ENCODE measurements at places on chromosomes 5 and 9.
A peak's percentile ranks its signal among the peaks of the same experiment; 100 is the strongest.

DNA sequence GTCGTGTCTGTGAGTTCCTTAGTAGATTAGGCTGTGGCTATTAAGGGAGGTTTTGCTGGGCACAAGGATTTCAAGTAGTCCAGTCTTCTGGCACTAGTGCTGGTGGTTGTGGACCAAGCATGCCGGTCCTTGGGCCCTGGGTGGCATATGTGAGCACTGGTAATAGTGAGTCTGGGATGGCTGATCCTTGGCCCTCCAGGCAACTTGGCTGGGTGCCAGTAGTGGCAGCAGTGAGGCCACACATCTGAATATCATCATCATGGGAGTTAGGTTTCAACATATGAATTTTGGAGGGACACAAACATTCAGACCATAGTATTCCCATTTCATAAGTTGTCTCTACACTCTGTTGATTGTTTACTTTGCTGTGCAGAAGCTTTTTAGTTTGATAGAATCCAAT lies 25.3 kb upstream of the APBA1 start:
- DNase-seq = no peak

- no peak for DNase-seq
These were observed 98.9 kb upstream of the CPEB4 start for GRCh38 chr5:173789031-173789920.

DNA sequence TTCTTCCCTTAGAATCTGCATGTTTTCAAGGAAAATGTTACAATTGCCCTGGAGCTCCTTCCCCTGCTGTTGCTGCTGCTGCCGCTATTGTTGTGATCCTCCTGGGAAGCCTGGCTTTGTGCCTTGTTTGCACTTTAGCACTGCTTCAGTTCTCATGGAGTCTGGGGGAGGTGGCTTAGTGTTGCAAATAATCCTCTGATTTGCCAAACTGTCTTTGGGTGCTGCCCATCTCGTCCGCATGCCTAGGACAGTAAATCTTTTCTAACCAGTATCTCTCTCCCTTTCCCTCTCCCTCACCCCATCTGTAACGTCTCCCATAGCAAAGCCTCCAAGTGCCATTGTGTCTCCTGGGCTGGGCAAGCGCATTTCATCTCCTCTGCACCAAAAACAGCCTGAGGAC lies 30.3 kb downstream of the FAM240B start:
- DNase-seq = peak; percentile 32

DNA sequence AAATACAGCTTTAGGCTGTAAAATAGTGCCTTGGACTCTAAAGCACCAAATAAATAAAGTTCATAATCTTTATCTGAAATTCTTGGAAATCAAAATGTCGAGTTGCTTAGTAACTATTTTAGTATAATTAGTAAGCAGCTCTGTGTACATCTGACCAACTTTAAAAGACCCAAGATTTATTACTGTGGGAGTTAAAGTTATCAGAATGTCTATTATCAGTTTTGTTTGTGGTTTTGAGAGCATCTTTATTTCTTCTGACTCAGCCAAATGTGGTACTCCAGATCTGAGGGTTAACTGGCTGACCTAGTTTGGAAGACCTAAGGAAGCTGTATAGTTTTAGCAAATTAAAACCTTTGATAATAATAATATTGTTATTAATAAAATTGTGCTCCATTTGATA lies 81.2 kb downstream of the PRLR start:
- DNase-seq = no peak

DNA sequence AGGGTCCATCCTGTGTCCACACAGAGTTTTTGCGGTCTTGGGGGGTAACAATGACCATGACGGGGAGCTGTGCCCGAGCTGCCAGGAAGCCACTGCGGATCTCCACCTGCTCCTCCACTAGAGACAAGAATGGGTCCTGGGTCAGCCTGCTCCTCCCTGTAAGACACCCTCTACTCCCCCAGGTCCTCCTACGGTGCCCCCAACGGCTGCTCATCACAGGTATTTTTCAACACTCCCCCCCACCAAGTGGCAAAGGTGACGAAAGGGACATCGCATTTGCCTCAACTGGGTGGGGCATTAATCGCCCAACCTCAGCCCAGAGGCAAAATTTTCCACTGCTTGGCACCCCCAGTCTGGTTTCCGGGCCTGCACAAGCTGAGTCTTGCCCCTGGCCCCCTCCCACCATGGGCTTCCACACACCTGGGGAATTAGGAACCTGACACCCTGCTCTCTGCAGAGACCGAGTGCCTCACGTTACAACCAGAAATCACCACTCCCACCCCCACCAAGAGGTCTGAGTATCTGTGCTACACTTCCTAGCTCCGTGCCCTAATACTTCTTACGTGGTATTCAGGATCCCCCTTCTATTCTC lies 9.6 kb downstream of the NOL6 start:
- no peak for DNase-seq

DNA sequence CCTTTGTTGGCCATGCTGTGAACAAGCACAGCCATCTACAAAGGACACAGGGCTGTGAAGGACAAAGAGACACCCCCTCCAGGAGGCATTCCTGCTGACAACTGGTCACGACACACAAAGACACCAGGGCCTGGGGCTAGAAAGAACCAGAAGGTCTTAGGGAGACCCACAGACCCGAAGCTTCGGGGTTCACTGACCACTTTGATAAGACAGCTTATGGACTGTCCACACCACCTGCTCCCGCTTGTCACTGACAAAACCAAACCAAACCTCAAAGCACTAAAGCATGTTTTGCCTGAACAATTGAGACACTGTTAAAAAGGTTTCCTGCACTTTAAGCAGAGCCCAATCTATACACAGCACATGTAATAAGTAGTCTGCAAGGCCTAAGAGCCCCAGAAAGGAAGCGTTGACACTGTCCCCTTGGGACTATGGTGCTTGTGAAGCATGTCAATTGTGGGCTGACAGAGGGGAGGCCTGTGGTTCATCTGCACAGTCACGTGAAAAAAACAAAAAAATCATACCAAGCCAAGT lies 185.0 kb downstream of the GAPVD1 start:
- DNase-seq = no peak

DNA sequence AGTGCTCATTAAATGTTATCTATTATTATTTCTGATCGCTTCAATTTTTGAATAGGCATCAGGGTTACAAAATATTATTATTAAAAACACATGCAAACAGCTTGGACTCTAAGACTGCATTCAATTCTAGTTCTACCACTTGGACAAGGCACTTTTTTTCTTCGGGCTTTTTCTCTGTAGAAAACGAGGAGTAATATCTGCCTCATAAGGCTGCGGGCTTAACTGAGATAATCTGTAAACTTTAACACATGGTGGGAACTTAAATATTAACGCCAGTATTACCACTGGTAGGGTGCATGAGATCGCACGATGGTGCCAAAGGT lies 511 bp upstream of the SPDL1 start:
- no peak for DNase-seq

GRCh38 chr9:126057121-126057825 lies 269.4 kb upstream of the MVB12B start:
- no peak for DNase-seq

- DNase-seq = no peak
These were observed 186.7 kb downstream of the NTRK2 start for GRCh38 chr9:84856181-84856632.

DNA sequence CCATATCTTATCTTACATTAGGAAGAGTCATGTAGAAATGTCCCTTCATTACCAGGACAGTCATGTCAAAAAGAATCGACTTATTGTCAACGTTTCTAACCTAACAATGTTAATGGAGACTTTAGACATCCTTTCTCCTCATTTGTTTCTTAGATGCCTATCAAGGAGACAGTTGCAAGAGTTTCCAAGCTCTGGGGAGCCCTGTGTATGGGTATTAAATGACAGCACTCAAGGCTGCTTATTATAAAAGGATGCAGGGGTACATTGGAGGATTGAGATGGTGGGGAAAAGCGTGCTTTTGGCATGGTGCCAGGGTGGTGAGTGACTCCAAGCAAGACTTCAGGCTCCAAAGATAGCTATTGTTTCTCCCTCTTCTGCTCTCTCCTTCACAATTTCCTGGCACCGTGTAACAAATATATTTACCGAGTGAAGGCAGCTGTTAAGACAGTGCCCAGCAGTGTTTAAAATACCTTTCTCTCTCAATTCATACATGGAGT lies 461.3 kb upstream of the CLINT1 start:
- DNase-seq = no peak

GRCh38 chr5:30000231-30000630 lies 1193.3 kb upstream of the CDH6 start:
- DNase-seq = no peak

- DNase-seq = no peak
These were observed 39.2 kb downstream of the PPIC start for GRCh38 chr5:122997294-122997693.

GRCh38 chr9:19229595-19230354 lies 718 bp upstream of the DENND4C start:
- DNase-seq = peak; percentile 87

- peak; percentile 47 for DNase-seq
These were observed 31.7 kb downstream of the MRPL22 start for GRCh38 chr5:154972476-154973080.

DNA sequence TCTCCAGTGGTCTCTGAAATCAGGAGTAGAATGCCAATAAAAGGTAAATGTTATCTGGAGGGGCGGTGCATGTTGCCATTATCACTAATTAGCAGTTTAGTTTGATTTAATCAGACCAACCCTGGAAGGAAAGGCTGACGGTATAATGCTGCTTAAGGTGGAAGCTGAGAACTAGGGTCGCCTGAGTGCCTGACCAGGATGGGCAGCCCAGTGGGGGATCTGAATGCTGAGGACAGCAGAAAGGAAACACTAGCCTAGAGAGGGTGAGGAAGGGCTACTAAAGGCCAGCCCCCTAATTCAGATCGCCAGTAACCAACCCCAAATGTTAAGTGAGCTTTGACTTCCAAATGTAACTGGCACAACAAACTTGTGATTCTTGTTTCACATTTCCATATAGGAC lies 172.2 kb downstream of the APBA1 start:
- DNase-seq = no peak

- no peak for DNase-seq
These were observed 48.9 kb downstream of the VAV2 start for GRCh38 chr9:133943036-133943780.

GRCh38 chr5:1251678-1252580 lies 26.7 kb downstream of the SLC6A18 start:
- no peak for DNase-seq

DNA sequence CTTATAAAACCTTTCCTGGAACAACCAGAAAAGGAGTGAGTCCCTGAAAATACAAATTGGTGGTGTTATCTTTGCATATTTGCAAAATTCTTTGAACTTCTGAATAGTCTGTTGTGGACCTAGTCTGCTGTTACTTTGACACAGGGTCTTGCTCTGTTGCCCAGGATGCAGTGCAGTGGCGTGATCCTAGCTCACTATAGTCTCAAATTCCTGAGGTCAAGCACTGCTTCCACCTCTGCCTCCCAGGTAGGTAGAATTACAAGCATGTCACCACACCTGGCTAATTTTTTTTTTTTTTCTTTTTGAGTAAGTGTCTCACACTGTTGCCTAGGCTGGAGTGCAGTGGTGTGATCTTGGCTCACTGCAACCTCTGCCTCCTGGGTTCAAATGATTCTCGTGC lies 43.7 kb upstream of the SPRY4 start:
- no peak for DNase-seq

DNA sequence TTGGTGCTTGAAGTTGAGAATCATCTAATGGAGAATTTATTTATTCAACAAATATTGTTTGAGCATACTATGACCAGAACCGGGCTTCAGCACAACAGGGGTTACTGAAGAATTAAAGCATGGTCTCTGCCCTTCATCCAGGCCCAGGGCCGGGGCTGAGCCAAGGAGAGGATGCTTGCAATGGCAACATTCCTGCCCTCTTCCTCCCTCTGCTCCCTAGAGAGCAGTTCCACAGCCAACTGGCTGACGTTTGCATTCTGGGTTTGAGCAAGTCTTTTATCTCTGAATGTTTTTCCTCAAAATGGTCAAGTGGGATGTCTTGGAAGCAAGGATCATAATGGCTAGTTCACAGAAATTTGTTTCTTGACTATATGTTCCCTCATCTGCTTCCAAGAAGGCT lies 80.7 kb downstream of the GLDC start:
- DNase-seq = no peak

- no peak for DNase-seq
These were observed 83.5 kb downstream of the TMEM174 start for GRCh38 chr5:73256462-73256861.

DNA sequence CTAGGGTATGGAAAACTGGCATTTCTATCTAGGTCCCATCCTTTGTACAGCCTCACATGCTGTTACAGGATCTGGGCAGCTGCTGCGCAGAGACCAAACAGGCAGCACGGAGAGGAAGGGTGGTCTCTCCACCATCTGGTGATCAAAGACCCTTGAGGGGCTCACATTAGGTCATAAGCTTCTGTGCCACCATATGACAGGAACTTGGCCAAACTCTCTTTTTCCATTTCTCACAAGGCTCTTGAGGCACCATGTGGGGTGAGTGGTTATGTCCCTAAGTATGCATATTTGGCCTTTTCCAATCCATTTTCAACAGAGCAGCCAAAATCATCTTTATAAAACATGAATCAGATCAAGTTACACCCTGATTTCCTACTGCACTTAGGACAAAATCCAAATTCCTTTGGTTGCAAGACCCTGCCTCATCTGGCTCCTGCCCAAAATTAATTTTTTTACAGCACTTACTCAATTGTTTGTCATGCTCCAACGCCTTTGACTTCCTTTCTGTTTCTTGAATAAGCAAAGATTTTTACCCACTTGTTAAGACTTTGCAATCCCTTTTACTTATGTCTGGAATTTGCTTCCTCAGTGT lies 730.0 kb downstream of the MAT2B start:
- DNase-seq = no peak

- no peak for DNase-seq
These were observed 75.3 kb upstream of the PJA2 start for GRCh38 chr5:109485030-109485429.

DNA sequence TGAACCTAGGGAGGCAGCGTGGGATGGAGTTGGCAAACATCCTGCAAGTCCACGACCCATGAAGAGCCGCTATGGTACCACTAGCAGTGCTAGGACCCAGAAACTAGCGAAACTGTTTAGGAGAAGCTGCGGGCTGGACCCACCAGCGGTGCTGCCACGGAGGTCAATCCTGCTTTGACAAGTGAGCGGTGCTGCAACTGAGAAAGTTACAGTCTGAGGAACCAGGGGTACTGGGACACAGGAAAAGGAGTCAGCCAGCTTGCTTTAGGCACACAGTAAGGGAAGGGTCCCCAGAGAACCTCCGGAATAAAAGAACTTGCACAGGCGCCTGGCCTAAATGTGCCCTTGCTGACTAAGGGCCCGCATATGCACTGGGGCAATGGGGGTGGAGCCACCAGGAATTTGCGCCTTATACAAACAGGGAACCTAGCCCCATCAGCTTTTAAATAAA lies 23.6 kb upstream of the ANXA2R start:
- DNase-seq = no peak

Data from nephron progenitor cell (in vitro differentiated cells).